Stimulated activated CD4-positive, alpha-beta T cell treated with anti-CD3 and anti-CD28 coated beads, TNF-alpha, amount 100 ng/mL, for 24 hours (primary cell): ENCODE measurements at places on chromosomes 5 and 9.

- no peak for DNase-seq
Observed at GRCh38 chr9:89844075-89844474, 239.3 kb downstream of the GADD45G start.

GRCh38 chr9:101966691-101967090 lies 228.2 kb upstream of the GRIN3A start:
- DNase-seq, result no peak

DNA sequence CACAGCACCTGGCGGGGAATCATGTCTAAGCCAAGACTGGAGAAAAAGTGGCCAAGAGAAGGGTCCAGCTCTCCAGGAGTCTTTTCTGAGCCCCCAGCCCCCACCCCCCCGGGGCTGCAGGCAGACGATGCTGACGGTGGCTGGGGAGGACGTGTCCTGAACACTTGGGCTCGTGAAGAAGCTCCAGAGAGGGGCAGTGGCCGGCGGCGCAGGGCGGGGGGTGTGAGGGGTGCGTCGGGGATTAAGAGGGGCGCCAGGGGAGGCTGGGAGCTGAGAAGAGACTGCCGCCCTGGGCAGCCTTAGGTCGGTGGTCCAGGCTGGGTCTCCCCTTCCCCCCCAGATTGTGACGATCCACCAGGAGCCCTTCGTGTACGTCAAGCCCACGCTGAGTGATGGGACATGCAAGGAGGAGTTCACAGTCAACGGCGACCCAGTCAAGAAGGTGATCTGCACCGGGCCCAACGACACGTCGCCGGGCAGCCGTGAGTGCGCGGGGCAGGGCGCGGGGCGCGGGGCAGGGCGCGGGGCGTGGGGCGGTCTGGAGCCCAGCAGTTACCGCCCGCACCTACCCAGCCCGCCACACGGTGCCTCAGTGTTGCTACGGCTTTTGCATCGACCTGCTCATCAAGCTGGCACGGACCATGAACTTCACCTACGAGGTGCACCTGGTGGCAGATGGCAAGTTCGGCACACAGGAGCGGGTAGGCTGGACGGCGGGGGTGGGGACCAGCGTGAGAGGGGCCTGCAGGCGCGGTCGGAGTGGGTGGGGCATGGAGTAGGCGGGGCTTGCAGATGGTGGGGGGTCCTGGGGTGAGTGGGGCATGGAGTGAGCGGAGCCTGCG lies 8.9 kb downstream of the LRRC26 start:
- DNase-seq, result no peak

DNA sequence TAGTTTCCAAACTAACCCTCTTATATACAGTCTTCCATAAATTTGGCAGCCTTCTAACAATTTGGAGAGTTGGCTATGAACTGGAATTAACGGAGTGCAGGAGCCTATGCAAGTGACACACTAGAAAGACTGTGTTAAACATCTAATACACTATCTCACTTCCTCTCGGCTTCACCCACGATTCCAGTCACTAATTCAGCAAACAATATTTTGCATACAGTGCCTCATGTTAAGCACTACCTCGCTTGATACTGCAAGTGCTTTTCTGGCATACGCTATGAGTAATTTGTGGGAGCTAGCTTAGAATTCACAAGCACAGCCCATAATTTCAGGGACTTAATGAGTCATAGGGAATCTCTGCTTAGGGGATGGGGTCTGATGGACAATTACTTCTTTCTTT lies 102.5 kb downstream of the ST8SIA4 start:
- no peak for DNase-seq

DNA sequence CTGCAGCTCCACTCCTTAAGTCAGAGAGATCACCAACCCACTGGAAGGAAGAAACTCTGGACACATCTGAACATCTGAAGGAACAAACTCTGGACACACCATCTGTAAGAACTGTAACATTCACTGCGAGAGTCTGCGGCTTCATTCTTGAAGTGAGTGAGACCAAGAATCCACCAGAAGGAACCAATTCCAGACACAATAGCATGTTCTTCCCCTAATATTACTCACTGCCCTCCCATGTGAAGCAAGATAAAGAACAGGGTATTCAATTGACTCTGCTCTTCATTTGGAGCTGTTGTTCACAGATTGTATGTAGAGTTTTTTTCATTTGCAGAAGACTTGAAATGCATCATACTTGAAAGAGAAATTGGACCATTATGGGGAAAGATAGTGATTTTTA lies 10.8 kb downstream of the SAXO1 start:
- no peak for DNase-seq

- DNase-seq, result no peak
Observed at GRCh38 chr5:143148771-143149170, 254.7 kb downstream of the NR3C1 start.

DNA sequence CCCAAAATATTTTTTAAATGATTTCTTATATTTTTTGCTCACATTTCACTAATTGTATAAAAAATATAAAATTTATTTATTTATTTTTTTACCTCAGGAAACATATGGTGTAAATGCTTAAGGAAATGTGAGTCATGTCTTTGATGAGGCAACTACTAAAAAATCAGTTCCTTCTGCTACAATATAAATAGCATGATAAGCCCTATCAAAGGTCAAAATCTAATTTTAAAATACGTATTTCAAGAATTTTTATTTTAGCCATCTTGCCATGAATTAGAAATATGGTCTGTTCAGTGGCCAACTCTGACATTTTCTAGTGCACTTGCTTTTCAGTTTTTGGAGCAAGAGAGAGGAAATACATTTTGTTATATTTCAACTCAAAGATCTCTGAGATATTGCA lies 50.5 kb downstream of the PDE4D start:
- DNase-seq, result no peak

- DNase-seq, result no peak
Observed at GRCh38 chr5:172321593-172321992, 38.0 kb upstream of the UBTD2 start.

- DNase-seq, result no peak
Observed at GRCh38 chr9:87119328-87119881, 172.1 kb upstream of the GAS1 start.

DNA sequence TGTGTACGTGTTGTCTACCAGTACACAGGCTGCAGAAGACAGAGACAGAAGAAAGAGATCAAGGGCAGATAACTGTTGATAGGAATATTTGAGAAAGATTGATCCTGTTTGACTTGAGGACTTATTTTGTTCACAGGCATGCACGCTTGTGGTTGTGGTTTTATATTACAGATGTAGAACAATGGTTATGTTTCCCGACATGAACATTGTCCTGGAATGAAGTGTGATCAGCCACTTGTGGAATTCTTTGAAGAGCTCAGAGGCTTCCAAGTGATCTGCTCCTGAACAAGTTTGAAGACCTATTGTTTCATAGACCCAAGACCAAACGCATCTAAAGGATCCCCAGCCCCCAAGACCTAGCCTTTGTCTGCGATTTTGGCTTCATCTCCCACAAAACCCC lies 13.7 kb downstream of the TEX53 start:
- DNase-seq, result no peak

DNA sequence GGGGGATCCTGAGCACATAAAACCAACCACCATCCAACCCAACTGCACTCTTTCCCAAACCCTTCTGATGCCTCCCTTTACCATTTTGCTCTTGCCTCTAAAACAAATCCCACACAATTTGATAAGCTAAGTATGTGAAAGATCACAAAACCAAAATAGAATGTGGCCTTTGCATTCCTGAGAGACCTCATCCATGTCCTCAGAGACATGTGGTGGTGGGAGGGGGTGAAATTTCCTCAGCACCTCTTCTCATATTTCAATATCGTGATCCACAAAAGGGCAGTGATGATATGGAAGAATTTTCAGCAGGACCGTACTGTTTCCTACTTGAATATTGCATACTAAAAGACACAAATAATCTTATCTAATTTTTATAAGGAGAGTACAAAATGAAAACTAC lies 423.3 kb downstream of the TLE1 start:
- no peak for DNase-seq

GRCh38 chr9:68508547-68508946 lies 32.1 kb downstream of the TMEM252 start:
- no peak for DNase-seq

DNA sequence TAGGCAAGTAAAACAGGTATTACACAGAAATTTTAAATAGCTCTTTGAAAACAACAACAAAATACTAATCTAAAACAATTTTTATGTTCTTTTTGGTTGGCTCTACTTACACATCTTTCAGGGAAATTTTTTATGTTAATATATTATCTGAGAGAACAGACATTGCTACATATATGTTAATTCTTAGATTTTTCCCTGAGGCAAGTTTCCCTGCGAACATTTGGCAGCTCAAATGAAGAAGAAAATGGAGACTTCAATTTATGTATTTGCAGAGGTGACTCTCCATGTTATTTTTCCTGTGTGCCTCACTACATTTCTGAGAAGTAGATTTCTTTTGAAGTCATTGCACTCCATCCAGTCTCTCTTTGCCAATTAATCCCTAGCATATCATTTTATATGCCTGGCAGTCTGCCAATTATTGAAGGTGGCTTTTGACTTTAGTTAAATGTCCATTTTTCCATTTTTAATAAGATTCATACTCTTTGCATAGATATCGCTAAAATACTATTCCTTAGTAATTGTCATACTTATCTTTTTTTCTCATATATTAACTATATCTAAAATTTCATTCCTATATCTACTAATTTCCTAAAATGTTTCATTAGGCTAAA lies 908.2 kb upstream of the CDH10 start:
- no peak for DNase-seq

DNA sequence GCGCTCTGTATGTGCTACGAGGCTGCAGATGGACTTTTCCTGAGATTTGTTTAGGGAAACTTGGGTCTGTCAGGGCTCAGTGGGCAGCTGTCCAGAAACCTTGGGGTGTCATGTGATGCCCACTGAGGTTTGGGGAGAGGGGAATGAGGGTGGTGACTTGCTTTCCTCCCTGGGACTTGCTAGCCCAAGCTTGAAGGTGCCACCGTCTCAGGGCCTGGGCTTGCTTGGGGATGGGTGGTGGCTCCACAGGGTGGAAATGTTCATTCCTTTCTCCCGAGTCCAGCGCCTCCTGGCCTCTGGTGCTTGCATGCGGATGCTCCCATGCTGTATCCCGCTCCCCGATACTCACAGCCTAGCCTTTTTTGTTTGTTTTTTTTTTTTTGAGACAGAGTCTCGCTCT lies 33.3 kb downstream of the ZNF618 start:
- DNase-seq, result no peak

- no peak for DNase-seq
Observed at GRCh38 chr9:91307279-91307678, 54.4 kb downstream of the AUH start.

- DNase-seq, result no peak
Observed at GRCh38 chr9:86096386-86096785, 3.0 kb downstream of the GOLM1 start.
